Natural killer cell treated with Interleukin-12 subunit alpha and Interleukin-12 subunit beta and Interleukin-15 and Interleukin-18, amount 100 ng/mL, for 72 hours (primary cell): ENCODE measurements at places on chromosomes 2 and 18.

DNA sequence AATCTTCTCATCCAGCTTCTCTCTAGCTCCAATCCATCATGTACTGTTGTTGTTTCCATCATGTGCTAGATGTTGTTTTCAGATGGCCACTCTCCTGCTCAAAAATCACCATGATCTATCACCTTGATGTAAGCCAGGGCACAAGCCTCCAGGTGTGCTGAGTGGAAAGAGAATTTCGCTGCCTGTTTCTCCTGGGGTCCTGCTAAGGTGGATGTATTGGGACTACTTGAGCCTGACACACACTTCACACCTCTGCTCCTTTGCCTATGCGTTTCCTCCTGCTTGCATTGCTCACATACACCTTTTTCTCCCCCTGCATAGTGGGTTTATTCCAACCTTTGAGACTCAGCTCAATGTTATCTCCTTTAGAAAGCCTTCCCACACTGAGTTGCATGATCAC lies 287.6 kb downstream of the CYRIA start:
- DNase-seq = no peak

GRCh38 chr2:236743039-236743920 lies 173.7 kb downstream of the ACKR3 start:
- DNase-seq = no peak

- no peak for DNase-seq
Measured at GRCh38 chr2:45445037-45445436, 166.0 kb downstream of the SRBD1 start.

DNA sequence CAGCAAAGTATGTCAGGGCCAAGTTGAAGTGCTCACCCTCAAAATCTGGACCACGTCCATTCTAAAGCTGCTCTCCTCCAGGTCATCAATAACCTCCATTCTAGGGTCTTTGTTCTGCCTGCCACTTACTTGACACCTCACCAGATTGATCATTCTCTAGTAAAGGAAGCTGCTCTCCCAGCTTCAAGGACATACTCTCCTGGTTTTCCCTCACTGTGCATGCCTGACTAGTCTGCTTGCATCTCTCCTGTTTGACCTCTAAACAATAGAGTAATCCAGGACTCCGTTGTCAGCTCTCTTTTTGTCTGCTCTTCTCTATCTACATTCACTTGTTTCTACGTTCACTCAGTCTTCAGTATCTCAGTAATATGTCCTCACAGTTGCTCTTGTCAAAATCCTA lies 59.1 kb downstream of the FRZB start:
- DNase-seq = no peak

DNA sequence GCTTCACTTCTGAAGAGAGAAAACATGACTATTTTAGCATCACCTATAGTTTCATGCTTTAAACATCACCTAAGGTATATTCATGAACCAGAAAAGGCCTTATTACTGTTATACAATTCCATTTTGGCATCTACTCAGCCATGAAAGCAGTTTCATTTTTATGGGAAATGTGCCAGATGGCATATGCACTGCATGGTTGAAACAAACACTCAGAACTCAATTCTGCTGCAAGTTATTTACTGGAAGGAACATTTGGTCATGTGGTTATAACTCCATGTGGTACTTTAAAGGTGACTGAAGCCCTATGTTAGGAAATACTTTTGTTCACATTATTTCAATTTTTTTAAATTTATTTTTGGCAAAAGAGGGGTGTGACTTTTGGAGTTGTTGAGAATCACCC lies 287.5 kb upstream of the CRIM1 start:
- DNase-seq = no peak

- no peak for DNase-seq
Measured at GRCh38 chr2:45134726-45135125, 125.5 kb upstream of the SIX2 start.

DNA sequence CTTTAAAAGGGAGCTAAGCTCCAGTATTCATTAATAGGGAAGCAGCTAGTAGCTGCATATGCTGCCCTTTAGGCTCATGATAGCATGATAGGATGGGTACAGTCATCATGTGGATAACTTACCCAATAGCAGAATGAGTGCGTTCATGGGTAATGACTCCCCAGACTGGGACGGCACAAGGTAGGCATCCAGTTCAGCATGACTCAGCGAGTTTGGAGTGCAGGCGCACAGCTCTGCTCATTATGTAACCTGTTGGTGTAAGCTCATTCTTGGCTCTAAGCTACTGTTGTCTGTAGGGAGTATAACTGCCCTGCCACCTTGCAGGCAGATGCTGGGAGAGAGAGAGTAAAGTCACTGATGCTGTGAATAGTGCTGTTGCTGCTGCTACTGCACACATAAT lies 209.2 kb upstream of the SYT4 start:
- DNase-seq = no peak

DNA sequence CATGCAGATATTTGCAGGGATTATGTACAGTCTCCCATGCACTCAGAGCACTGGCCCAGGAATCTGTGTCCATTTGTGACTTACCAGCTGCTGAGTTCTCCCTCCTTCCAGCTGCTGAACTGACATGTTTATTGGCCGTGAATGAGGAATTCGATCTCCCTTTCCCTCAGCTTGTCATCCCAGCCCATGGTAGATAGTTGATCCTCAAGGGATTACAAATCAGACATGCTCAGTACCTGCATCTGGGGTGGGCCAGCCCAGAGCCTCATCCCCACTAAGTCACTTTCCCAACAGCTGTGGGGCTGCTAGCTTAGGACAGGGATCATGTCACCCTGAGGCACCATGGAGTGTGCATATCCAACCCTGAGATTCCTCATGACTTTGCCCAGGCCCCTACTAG lies 1284.9 kb upstream of the LRRTM1 start:
- no peak for DNase-seq

DNA sequence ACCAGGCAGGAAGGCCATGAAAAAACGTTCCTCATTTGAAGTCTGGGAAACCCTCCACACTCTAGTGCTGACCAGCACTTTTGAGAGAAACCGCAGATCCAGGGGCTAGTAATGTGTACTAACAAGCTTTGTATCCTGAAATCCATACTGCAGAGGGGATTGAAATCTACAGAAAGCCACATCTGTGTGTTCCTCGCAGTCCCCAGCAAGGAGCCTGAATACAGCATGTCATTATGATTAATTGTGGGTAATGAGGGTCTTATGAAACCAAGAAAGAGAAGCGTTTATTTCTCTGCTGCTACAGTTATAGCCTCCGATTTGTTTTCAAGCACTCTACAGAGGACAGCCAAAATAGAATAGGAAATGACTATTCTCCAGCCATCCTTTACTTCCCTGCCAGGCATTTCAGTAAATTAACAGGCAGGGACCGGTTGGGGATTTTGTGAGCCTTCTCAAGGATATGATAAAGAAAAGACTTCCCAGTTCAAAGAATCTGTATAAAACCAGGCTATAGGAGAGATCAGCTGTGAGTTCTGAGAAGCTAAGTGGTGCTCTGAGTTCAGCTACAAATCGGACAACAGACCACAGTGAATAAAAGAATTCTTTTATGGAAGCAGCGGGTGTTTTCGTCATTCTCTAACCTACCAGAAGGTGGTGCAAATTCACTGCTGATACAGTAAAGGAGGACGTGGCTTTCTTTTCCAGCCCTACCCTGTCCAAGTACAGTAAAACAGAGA lies 133.4 kb downstream of the INSIG2 start:
- no peak for DNase-seq

- no peak for DNase-seq
Measured at GRCh38 chr2:168732100-168732499, 70.3 kb upstream of the NOSTRIN start.

DNA sequence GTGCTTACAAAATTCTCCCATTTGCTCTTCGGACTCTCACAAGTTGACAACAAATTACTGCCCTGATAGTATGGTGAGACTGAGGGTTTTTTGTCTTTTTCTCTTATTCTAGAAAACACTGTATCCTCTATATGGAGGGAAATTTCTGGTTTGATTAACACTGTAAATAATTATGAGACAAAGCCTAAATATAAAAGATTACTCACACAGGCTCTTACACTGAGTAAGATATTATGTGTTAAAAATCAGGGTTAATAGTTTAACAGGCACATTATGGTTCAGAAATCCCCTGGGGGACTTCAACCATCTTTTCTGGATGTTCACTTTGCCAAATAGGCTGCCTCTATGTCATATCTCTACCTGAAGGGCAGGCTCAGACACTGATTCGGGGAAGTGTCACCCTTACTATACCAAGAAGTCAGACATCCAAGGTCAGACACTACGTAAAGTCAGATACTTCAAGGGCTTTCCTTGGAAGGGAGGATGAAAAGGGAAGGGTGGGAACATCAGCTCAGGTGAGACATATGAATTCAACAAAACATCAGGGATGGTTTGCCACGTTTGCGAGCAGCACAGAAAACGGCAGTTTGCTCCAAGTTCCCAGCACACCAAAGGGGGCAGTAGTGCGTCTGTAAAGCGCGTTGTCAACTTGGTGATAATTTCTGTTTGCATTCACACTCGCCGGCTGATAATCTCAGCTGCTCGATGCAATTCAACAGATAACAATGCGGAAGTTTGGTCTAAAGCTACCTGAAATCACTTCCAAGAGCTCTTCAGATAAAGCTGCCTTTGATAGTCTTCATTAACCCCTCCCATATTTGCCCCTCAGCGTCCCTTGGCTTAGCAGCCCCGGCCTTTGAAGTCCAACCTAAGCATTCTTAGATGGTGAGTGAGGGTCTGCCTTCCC lies 972 bp upstream of the RASGRP3 start:
- DNase-seq = peak; percentile 70

- no peak for DNase-seq
Measured at GRCh38 chr18:55484773-55485172, 103.2 kb downstream of the TCF4 start.

GRCh38 chr18:3084206-3084605 lies 71.3 kb upstream of the LPIN2 start:
- no peak for DNase-seq

GRCh38 chr2:88841224-88841929 lies 149.9 kb downstream of the RPIA start:
- no peak for DNase-seq

DNA sequence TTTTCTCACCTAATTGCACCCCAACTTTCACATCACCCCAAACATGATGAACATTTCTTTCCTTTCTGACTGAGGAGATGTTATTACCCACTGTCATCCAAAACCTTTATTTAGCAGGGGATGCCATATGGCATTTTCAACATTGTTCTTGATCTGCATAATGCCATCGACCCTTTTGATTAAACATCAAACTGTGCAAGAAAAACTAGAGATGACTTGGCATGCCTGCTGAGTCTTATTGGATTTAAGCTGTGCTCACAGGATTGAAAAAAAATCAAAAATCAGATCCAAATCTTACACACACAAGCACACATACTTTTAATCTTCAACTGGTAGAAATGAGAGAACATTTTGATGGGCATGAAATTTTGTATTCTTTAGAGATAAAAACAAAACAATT lies 536.0 kb downstream of the TMX3 start:
- DNase-seq = no peak

DNA sequence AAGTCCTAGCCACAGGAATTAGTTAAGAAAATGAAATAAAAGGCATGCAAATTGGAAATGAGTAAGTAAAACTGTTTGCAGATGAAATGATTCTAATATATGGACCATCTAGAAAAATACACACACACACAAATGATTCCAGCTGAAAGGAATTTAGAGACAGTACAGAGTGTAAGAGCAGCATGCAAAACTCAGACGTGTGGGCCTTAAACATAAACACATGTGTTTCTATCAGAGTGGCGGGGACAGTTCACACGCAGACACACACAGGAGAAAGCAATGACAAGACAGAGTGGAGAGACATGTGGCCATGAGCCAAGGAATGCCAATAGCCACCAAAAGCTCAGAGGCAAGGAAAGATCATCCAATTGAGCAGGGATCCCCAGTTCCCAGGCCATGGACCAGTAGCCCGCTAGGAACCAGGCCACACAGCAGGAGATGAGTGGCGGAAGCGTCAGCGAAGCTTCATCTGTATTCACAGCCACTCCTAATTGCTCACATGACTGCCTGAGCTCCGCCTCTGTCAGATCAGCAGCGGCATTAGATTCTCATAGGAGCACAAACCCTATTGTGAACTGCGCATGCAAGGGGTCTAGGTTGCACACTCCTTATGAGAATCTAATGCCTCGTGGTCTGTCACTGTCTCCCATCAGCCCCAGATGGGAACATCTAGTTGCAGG lies 155.4 kb downstream of the ARL4C start:
- DNase-seq = no peak

DNA sequence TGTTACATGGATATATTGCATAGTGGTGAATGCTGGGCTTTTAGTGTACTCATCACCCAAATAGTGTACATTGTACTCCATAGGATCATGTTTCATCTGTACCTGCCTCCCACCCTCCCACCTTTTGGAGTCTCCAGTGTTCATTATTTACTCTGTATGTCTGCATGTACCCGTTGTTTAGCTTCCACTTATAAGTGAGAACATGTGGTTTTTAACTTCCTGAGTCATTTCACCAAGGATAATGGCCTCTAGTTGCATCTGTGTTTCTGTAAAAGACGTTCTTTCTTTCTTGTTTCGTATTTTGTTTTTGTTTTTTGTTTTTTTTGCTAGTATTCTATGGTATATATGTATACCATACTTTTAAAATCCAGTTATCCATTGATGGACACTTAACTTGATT lies 107.5 kb downstream of the MSTN start:
- DNase-seq = no peak

DNA sequence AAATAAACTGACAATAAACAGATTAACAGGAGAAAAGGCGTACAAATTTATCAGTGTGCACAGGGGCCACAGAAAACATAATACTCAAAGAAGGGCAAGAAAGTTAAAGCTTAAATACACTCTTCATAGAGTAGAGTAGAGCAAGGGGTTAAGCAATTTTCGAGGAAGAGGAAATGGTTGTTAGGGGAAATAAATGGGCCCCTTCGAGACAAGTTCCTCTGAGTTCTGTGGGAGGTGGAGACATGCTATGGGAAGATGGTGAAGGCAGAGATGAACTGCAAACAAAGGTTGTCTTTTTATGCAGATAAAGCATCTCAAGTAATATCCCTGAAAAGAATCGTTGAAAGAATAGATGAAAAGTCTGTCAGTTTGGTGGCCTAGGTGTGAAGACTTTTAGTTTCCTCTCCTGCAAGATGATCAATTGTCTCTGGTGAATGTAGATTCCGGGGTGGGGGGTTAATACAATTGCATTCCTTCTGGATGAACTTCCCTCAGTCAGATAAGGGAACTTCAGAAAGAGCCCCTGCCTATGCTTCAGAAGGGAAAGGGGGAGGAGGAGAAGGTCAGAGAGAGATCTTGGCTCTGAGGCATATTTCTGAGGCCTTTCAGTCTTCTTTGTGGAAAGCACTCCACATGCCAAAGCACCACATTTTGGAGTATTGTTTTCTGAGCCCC lies 127.0 kb downstream of the METTL4 start:
- DNase-seq = no peak

DNA sequence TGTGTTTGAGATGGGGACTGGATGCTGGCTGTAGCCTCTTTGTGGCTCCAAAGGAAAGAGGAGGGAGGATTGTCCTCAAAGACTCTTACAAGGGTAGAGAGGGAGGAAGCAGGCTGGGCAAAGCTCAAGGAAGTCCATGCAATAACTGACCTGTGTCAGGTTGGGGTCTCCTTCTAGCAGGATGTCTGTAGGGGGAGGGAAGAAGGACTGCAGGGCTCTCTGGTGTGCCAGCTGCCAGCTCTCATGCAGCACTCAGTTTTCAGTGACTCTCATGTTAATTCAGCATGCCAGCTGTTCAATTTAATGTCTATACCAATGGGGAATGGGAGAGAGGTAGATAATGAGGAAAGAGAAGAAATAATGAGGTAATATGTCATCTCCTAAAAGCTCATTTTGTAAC lies 85.3 kb upstream of the RANBP2 start:
- DNase-seq = no peak

GRCh38 chr2:70247364-70248180 lies 856 bp downstream of the TIA1 start:
- no peak for DNase-seq
